GF-D8 (cell line): ENCODE measurements at places on chromosomes 12 and 14.
A peak's percentile ranks its signal among the peaks of the same experiment; 100 is the strongest.

GRCh38 chr12:14390449-14390848 is 25.0 kb downstream of the ATF7IP start:
- no peak for DNase-seq

GRCh38 chr12:75041472-75041871 is 168.2 kb downstream of the KCNC2 start:
- no peak for DNase-seq

- DNase-seq: no peak
Observed at GRCh38 chr12:82486524-82487235, 128.4 kb downstream of the METTL25 start.

- no peak for DNase-seq
Observed at GRCh38 chr14:70045844-70046535, 142.8 kb downstream of the SLC8A3 start.

DNA sequence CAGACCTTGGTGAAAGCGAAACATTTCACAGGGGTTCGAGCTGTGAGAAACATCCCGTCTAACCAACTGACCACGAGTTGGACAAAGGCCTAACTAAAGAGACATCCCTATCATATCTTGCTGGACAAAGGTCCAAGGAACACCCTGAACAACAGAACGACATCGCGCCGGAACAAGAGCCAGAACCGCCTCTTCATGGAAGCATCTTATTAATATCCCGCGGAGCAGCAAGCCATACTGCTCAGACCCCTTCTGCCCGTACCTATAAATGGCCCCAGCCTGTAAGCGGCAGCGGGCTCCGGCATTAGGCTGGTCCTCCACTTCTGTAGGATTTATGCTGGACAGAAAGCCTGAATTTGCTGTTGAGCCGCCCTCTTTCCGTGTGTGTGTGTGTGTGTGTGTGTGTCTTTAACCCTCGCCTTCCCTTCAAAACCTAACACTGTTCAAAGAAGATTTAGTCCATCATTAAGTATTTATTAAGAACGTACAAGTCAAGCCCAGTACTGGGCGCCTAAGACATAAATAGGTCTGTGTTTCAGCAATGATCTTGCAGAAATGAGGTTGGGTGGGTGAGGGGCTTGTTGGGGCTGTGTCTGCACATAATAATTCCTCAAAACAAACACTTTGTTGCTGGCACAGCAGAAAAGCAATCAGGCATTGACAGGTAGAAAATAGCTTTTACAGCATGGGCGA is 1.9 kb downstream of the SLC6A15 start:
- DNase-seq: no peak

DNA sequence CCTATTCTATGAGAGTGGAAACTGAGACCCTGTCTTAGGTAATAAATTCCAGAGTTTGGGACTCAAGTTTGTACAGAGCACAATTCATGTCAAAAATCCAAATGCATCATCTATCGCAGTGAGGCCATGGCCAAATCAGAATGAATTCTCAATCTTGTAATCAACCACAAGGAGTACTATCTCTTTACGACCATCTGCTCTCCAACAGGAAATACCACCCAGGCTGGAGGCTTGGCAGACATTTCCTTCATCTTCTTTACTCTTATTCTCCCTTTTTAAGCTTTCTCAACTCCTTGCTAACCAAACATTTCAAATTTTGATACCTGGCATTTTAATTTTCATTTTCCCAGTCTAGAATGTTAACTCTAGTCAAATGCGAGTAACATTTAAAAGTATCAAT is 32.7 kb upstream of the RNU6-7 start:
- DNase-seq: no peak

DNA sequence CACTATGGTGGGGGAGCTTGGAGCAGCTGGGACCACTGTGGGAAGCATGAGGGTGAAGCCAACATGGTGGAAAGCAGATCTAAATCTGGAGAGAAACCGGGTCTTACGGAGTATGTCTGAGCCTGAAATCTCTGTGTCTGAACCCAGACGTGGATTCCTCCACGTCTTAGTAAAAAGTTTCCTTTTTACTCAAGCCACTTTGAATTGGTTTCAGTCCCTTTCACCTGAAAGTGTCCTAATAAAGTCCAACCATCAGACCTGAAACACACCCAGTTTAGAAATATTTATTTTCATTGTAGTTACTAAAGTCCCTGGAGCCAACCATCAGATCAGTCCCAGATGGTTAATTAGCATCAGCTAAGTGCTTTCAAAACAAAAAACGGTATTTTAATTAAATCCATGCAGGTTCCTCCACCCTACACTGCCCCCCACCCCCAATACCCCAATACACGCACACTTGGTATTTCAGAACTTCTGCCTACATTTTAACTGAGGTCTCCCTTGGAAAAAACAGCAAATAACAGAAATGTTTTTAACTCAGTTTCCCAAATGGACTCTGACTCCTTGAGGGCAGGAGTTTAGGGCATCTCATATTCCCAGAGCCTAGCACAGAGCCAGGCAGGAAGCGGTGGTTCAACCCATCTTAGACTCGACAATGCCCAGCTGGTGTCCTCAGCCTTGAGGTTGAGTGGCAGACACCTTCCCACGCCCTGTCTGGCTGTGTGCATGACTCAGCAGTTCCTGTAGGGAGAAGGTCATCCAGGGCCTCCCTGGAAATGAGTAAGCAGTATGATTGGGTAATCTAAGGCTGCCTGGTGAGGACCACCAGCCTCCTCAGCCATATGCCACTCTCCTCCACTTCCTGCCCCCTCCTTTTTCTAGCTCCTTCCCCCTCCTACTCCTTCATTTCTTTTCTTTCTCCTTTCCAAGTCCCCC is 175.8 kb downstream of the TTC8 start:
- DNase-seq: peak; percentile 72

- DNase-seq: no peak
Observed at GRCh38 chr12:23576372-23576771, 373.1 kb downstream of the SOX5 start.

GRCh38 chr12:130687190-130687589 is 28.9 kb downstream of the RIMBP2 start:
- DNase-seq: no peak

DNA sequence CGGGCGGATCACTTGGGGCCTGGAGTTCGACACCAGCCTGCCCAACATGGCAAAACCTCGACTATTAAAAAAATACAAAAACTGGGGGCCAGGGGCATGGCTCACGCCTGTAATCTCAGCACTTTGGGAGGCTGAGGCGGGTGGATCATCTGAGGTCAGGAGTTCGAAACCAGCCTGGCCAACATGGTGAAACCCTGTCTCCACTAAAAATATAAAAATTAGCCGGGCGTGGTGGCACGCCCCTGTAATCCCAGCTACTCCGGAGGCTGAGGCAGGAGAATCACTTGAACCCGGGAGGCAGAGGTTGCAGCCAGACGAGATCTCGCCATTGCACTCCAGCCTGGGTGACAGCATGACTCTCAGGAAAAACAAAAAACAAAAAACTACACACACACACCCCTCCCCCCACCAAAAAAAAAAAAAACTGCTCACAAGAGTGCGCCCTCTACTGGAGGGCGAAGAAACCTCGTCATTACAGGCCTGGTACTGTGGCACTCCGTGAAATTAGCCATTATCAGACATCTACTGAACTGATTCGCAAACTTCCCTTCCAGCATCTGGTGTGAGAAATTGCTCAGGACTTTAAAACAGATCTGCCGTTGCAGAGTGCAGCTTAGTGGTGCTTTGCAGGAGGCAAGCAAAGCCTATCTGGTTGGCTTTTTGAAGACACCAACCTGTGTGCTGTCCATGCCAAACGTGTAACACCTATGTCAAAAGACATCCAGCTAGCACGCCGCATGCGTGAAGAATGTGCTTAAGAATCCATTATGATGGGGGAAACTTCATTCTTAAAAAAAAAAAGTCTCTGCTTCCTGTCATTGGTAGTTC is 7.7 kb downstream of the PPP1R3E start:
- no peak for DNase-seq

DNA sequence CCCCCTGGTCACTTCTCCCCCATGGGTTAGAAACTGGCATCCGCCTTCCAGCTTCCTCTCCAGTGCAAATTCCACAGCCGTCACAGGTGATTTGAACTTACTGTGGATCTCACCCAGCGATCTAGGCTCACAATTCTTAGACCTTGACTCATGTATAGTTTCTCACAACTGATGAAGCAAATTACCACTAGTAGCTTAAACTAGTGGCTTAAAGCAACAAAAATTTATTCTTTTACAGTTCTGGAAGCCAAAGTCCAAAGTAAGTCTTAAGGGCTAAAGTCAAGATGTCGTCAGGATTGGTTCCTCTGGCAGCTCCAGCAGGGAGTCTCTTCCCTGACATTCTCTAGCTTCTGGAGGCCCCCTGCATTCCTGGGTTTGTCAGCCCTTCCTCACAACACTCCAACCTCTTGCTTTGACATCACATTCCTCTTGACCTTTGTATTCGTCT is 117.4 kb downstream of the KTN1 start:
- no peak for DNase-seq

DNA sequence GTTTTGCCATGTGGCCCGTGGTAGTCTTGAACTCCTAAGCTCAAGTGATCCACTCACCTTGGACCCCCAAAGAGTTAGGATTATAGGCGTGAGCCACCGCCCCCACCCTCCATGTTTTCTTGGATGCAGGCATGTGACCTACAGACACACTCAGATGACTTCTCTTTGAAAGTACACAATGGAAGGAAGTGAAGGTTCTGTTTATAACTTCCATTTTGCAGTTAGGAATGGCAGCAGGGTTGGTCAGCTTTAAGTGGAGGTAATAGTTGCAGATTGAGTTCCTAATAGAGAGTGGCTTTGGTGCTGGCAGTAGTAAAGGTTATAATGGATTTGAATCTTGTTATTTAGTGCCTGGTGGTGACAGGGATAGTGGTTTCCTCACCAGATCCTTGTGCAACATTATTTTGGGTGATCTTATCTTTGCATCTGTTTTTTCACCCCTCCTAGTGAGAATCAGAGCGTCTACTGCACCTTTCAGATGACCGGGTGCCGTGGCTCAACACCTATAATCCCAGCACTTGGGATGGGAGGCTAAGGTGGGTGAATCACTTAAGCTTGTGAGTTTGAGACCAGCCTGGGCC is 15.3 kb downstream of the LARP4 start:
- peak; percentile 34 for DNase-seq

DNA sequence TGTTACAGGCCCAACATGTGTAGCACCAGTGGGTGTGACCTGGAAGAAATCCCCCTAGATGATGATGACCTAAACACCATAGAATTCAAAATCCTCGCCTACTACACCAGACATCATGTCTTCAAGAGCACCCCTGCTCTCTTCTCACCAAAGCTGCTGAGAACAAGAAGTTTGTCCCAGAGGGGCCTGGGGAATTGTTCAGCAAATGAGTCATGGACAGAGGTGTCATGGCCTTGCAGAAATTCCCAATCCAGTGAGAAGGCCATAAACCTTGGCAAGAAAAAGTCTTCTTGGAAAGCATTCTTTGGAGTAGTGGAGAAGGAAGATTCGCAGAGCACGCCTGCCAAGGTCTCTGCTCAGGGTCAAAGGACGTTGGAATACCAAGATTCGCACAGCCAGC is 8.6 kb downstream of the BCL2L14 start:
- no peak for DNase-seq

DNA sequence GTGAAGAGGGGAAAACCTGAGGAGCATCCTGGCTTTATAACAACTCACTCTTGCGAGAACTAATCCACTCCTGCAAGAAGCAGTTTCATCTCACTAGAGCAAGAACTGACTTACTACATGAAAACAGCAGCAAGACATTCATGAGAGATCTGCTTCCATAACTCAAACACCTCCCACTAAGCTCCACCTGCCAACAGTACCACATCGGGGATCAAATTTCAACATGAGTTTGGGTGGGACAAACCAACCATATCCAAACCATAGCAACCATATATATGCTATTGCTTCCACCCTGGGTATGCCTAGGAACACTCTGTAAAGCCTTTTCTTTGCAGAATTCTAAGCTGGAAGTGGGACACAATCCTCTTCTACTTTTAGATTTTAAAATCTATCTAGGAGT is 13.9 kb upstream of the AVPR1A start:
- DNase-seq: no peak

- no peak for DNase-seq
Observed at GRCh38 chr14:69688299-69688649, 76.9 kb downstream of the SUSD6 start.

DNA sequence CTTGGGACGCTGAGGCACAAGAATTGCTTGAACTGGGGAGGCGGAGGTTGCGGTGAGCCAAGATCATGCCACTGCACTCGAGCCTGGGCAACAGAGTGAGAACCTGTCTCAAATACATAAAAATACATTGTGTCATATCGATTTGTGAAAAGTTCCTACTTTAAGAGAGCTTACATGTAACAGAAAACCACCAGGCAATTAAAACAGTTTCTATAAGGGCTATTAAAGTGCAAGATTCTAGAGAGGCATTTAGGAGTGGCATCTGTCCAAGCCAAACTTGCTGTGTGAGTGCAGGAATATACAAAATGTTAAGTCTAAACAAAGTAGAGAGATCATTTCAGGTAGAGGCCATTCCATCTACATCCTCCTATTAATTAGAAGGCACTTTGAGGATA is 1.7 kb upstream of the NEK9 start:
- no peak for DNase-seq

DNA sequence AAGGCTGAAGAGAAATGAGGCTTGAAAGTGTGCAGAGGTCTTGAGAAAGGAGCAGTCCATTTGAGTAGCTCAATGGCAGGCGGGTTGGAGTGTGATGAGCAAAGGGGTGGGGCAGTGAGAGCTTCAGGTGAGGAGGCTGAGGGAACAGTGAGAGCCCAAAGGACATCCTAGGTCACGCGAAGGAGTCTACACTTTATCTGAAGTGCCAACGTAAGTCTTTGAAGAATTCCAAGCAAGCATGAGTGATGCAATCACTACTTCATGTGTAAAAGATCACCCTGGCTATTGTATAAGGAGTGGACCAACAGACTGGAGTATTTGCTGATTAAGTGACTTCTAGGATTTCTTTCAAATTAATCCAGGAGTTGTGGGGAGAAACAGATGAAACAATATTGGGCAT is 159.9 kb upstream of the HIF1A start:
- DNase-seq: no peak

DNA sequence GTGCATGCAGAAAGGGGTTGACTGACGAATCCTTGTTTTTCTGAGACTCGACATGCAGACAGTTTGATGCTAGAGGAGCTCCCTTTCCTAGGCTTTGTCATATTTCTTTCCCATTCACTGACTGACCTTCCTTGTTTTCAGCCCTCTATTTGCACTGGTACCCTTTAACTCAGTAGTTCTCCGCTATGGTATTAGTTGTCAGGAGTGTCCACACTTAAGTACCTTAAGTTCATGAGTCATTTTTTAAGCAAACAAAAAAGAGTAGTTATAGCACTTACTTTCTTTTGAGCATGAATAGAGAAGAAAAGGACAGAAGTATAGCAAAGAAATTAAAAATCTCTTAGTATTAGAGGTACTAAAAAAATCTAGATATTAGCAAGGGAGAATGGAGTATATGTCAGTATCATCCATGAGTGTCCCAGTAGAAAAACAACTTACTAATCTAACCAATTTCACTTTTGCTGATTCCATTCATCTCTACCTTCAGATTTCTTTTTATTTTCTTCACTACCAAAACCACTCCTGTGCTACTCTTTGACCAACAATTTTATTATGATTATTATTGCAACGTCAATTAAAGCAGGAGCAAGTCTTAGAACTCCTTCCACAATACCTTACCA is 8.3 kb downstream of the ATP2B1 start:
- no peak for DNase-seq

GRCh38 chr14:74961238-74961911 is 6.0 kb upstream of the PGF start:
- DNase-seq: no peak

- DNase-seq: no peak
Observed at GRCh38 chr12:58727521-58727920, 192.8 kb downstream of the LRIG3 start.

- DNase-seq: no peak
Observed at GRCh38 chr12:49483619-49484018, 55.2 kb upstream of the KCNH3 start.
